PC-3 (cell line): ENCODE measurements at places on chromosomes 7 and 10. TPM values are rescaled to one million over a fixed set of nuclear protein-coding genes. Genes with fewer than 3 reads are reported as not detected.

The GDF2 gene
- total RNA-seq, result not detected in 2 replicates

The HMX3 gene
- 0.51 TPM in 1 of 2 replicates, not detected in the other for total RNA-seq

The CCDC172 gene
- total RNA-seq, result not detected in 2 replicates

The GATA3 gene
- 2.6 and 3.6 TPM in 2 replicates for total RNA-seq

The MOGAT3 gene
- total RNA-seq, result not detected in 2 replicates

The LRRC18 gene
- not detected in 2 replicates for total RNA-seq

The LOXL4 gene
- total RNA-seq, result 7.8 and 8.2 TPM in 2 replicates

DNA sequence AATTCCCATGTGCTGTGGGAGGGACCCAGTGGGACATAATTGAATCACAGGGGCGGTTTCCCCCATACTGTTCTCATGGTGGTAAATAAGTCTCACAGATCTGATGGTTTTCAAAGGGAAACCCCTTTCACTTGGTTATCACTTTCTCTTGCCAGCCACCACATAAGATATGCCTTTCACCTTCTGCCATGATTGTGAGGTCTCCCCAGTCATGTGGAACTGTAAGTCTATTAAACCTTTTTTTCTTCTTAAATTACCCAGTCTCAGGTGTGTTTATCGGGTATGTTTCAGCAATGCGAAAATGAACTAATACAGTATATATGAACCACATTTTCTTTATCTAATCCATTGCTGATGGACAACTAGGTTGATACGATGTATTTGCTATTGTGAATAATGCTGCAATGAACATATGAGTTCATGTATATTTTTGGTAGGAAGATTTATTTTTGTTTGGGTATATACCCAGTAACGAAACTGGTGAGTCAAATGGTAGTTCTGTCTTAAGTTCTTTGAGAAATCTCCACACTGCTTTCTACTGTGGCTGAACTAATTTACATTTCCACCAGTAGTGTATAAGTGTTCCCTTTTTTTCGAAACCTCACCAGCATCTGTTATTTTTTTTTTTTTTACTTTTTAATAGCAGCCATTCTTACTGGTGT is 70.0 kb upstream of the HGF start:
- H3K36me3 ChIP-seq, result no peaks in the 10 kb centered on the region
- H3K4me3 ChIP-seq, result no peak overlapping the region
- DNase-seq, result no peak
- no peaks in the 10 kb centered on the region for H3K27me3 ChIP-seq
- no peak overlapping the region for H3K27ac ChIP-seq

DNA sequence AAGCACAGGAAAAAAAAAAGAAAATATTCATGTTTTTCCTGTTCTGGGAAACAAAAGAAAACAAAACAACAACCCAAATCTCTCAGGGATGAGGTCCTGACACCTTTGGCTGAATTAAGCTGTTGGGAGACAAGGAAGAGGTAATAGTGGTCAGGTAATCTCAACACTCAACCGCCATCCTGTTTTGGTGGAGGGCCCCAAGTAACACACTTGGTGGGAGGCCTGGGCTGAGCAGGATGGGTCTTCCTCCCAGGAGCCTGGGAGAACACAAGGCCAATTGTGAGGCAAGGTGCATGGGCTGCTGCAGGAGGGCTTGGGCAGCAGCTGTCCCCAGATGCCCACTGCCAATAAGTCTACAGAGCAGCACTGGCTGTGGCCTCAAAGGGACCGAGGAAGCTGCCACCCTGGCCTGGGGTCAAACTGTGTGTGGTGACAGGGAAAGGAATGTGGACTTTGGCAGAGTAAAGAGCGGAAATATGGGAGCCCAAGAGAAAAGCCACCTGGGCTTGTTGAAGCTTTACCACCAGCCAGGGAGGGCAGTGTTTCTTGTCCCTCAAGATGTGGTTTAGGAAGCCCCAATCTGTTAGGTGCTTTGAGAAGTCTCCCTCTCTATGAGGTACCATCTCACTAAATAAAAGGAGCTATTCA is 93.5 kb upstream of the SLC25A13 start:
- DNase-seq, result no peak
- 0 out of 2 replicates have a peak, but pooled peaks cover 2% of the 10 kb centered on the region for H3K4me1 ChIP-seq
- no peak overlapping the region for H3K27ac ChIP-seq
- H3K36me3 ChIP-seq, result no peaks in the 10 kb centered on the region

- H3K36me3 ChIP-seq, result no peaks in the 10 kb centered on the region
- no peak for DNase-seq
- H3K27me3 ChIP-seq, result no peaks in the 10 kb centered on the region
- no peak overlapping the region for H3K27ac ChIP-seq
- no peak overlapping the region for H3K4me3 ChIP-seq
- 0 out of 2 replicates have a peak, but pooled peaks cover 4% of the 10 kb centered on the region for H3K4me1 ChIP-seq
These were observed 18.1 kb upstream of the PANK1 start for GRCh38 chr10:89663144-89663543.

DNA sequence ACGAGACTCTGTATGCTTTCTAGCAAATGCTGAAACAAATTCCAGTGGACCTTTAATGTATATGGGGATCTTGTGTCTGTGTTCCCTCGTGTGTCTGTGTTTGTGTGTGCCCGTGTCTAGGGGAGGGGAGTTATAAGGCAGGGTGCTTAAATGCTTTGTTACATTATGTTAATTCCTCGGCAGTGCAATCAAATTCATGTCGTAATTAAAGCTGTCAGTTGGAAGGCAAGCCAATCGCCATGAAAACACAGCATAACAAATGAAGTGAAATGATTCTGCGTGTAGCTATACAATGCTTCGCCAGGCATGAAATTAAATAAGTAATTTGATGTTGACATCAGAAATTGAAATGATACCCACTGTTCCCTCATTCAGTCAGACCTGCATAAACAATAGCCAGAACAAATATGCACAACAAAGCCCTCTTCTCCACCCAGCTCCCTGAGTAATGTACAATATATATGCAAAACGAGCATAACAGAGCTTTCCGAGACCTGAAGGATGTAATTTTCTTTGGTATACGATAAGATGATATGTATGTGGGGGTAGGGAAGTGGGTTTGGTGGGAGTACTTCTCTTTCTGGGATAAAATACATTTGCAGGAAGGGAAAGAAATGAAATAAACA is 534.1 kb downstream of the AUTS2 start:
- H3K27me3 ChIP-seq, result no peaks in the 10 kb centered on the region
- H3K4me1 ChIP-seq, result no peaks in the 10 kb centered on the region
- no peaks in the 10 kb centered on the region for H3K36me3 ChIP-seq
- no peak overlapping the region for H3K27ac ChIP-seq
- H3K4me3 ChIP-seq, result no peak overlapping the region

DNA sequence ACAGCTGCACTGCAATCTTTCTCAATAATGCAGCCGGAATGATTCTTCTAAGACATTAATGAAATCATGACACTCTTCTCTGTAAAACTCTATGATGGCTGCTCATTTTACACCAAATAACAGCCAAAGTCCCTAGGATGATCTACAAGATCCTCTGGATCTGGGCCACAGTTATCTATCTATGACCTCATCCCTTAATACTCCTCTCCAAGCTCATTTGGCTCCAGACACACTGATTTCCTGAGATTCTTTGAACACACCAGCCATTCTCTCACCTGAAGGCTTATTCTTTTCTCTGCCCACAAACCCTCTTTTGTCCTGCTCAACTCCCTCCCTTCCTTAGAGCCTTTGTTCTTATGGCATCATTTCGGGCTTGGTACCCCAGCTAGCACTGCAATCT is 577.4 kb upstream of the ANKRD30A start:
- no peak for DNase-seq
- H3K27ac ChIP-seq, result no peak overlapping the region
- H3K27me3 ChIP-seq, result no peaks in the 10 kb centered on the region

DNA sequence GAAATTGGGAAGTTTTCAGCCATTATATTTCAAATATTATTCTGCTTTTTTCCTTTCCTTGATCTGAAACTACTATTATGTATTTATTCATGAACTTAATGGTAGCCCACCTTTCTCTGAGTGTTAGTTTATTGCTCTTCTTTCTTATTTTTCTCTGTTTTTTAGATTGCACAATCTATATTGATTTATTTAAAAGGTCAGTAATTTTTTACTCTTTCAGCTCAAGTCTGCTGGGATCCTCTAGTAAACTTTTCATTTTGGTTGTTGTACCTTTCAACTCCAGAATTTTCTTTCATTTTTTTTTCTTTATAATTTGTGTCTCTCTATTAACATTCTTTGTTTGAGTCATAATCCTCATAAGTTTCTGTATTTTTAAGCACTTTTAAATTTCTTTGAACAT is 529.4 kb upstream of the POT1 start:
- H3K36me3 ChIP-seq, result no peaks in the 10 kb centered on the region
- no peak overlapping the region for H3K4me3 ChIP-seq
- no peaks in the 10 kb centered on the region for H3K4me1 ChIP-seq
- no peaks in the 10 kb centered on the region for H3K27me3 ChIP-seq
- no peak overlapping the region for H3K27ac ChIP-seq
- DNase-seq, result no peak

DNA sequence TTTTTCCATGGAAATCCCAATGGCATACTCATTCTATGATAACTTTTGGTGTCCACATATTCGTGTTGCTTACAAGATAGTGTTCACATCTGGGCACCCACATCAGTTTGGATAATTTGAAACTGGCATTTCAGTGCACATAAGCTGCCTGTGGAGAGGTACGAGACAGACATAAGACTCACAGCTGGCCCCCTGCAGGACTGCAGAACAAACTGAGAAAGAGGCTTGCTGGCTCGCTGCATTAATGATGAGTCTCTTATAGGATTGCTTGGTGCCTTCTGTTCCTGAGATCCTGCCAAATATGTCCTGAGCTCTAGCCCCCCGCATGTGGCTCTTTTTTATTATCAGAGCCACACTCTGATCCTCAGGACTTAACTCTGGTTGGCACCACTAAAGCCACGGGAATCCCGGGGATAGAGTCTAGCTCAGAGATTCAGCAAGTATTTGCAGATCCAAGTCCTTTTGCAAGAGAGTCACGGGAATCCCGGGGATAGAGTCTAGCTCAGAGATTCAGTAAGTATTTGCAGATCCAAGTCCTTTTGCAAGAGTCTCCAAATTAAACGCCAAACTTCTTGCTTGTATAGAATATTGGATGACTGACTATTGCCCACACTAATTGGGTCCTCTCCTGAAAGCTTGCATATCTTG is 34.0 kb upstream of the JCAD start:
- DNase-seq, result no peak
- no peaks in the 10 kb centered on the region for H3K36me3 ChIP-seq
- H3K4me1 ChIP-seq, result peaks cover 21% of the 10 kb centered on the region
- H3K27ac ChIP-seq, result no peak overlapping the region
- H3K4me3 ChIP-seq, result no peak overlapping the region
- no peaks in the 10 kb centered on the region for H3K27me3 ChIP-seq

DNA sequence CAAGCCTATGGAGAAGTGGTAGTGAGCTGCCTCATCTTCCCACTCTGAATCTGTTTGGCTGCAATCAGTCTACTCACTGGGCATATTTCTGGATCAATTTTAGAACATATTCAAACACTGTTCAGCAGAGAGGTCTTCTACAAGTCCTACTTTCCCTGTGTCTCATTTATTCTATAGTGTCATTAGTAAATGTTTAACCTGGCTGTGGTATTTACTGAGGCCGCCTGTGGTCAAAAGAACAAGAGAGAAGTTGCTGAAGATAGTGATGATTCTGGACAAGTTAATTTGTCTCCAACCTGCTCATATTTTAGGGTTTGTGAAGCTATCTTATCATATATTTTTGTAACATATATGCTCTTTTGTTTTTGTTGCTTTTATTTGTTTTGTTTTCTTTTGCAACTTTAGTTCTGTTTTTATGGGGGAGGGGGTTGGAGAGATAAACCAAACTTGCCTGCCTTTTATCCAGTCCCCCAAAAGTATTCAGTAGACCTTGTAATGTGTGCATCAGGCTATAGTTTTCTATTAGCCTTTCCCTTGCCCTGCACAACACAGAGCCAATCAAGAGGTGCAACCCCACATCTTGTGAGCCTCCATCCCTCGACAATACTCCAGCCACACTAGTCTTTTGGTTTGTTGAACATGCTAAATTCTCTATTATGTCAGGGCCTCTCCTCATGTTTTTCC is 362.8 kb upstream of the MBL2 start:
- H3K27me3 ChIP-seq, result 0 out of 2 replicates have a peak, but pooled peaks cover 4% of the 10 kb centered on the region
- H3K4me1 ChIP-seq, result peaks cover 6% of the 10 kb centered on the region
- no peaks in the 10 kb centered on the region for H3K36me3 ChIP-seq
- no peak overlapping the region for H3K4me3 ChIP-seq
- no peak overlapping the region for H3K27ac ChIP-seq

- DNase-seq, result no peak
- no peaks in the 10 kb centered on the region for H3K36me3 ChIP-seq
- H3K27me3 ChIP-seq, result peaks cover 5% of the 10 kb centered on the region; the same call in 1 of the 2 replicates
These were observed 427.1 kb downstream of the TNS3 start for GRCh38 chr7:47154791-47155190.

GRCh38 chr7:87608431-87608830 is 7.7 kb upstream of the ABCB1 start:
- no peaks in the 10 kb centered on the region for H3K4me1 ChIP-seq
- no peak overlapping the region for H3K27ac ChIP-seq
- DNase-seq, result no peak
- H3K4me3 ChIP-seq, result no peak overlapping the region
- peaks cover 14% of the 10 kb centered on the region for H3K27me3 ChIP-seq
- no peaks in the 10 kb centered on the region for H3K36me3 ChIP-seq

GRCh38 chr7:112959276-112959675 is 127.4 kb downstream of the GPR85 start:
- H3K4me1 ChIP-seq, result no peaks in the 10 kb centered on the region
- H3K27ac ChIP-seq, result no peak overlapping the region
- DNase-seq, result no peak
- H3K4me3 ChIP-seq, result no peak overlapping the region
- H3K36me3 ChIP-seq, result no peaks in the 10 kb centered on the region
- H3K27me3 ChIP-seq, result peaks cover 24% of the 10 kb centered on the region; the same call in 1 of the 2 replicates

GRCh38 chr10:24784923-24785322 is 61.2 kb upstream of the ARHGAP21 start:
- H3K36me3 ChIP-seq, result no peaks in the 10 kb centered on the region
- no peak overlapping the region for H3K27ac ChIP-seq
- no peaks in the 10 kb centered on the region for H3K4me1 ChIP-seq
- no peaks in the 10 kb centered on the region for H3K27me3 ChIP-seq

DNA sequence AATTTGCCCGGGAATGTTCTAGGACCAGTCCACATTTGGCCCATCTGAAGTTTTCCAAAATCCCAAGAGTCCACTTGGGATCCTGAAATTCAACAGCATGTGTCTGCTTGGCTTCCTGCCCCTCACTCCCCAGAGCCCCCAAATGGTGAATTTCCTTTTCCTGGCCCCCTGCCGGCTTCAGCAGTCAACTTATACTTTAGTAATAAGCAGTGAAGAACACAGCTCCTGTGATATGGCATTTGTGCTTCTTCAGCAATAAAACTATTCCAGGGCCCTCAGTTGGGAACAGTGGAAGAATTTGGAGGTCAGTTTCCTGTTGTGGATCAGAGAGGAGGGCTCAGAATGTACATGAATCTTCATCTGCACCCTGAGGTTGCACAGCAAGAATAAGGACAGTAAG is 51.1 kb downstream of the PRF1 start:
- no peaks in the 10 kb centered on the region for H3K36me3 ChIP-seq
- H3K4me1 ChIP-seq, result no peaks in the 10 kb centered on the region
- no peak for DNase-seq
- H3K27me3 ChIP-seq, result no peaks in the 10 kb centered on the region
- no peak overlapping the region for H3K4me3 ChIP-seq
- no peak overlapping the region for H3K27ac ChIP-seq

- H3K27me3 ChIP-seq, result no peaks in the 10 kb centered on the region
- H3K27ac ChIP-seq, result no peak overlapping the region
- H3K36me3 ChIP-seq, result no peaks in the 10 kb centered on the region
- H3K4me1 ChIP-seq, result no peaks in the 10 kb centered on the region
- H3K4me3 ChIP-seq, result no peak overlapping the region
- DNase-seq, result no peak
These were observed 172.5 kb downstream of the ELFN1 start for GRCh38 chr7:1842321-1843221.

GRCh38 chr7:37315772-37316715 is 132.6 kb downstream of the ELMO1 start:
- DNase-seq, result no peak
- H3K4me3 ChIP-seq, result no peak overlapping the region
- H3K27me3 ChIP-seq, result no peaks in the 10 kb centered on the region
